Mucosa of descending colon (tissue), 3 donors: ENCODE measurements at places on chromosomes 7 and 10. TPM values are rescaled to one million over a fixed set of nuclear protein-coding genes. Genes with fewer than 3 reads are reported as not detected.

- no peak for DNase-seq
These were observed 36.1 kb upstream of the BET1 start for GRCh38 chr7:94040254-94040653.

Gene CPA5
- not detected for total RNA-seq

DNA sequence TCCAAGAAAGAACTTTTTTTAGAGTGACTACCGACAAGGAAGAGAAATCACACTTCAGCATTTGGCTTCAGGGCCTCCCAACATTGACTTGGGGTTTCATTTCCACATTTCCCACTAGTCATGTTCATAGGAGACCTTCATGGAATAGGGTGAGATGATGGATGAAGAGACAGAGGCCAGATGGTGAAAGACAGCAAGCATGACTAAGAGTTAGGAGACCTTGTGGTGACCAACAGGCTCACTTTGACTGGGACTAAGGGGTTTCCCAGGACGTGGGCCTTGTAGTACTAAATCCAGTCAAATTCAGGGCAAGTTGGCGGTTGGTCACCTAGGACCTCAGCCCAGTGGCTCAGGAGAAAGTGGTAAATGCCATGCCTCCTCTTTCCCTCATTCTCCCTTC lies 3.0 kb upstream of the GIMAP5 start:
- no peak for DNase-seq

DNA sequence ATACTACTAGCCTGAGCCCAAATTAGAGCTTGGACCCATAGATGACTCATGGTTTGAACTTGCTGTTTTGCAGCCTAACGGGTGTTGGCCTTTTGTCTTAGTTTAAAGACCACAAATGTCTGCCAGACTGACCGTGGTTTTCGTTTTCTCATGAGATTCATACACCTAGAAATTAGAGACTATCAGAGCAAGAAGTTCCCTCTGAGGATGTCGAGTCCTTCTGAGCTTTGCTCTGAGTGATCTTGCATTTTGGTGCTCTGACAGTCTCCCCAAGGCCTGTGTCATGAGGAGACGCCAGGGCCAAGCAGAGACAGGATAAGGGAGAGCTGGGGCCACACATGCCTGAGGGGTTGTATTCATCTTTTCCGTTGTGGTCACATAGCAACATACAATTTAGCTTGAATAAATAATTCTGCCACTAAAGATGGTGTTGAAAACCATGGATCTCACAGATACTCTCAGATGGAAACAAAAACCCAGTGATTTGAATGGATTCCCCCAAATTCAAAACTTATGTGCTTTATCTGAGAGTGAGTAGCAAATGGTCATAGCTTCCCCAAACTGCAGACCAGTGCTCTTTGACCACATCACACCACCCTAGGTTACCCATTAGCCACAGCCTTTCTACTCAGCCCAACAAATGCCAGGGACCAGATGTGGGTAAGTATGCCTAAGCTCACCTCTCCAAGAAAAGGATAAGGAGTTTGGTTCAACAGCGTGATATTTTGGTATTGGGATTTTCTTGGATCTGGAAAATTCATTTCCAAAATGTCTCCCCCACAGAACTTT lies 762.0 kb upstream of the IGFBP3 start:
- no peak for DNase-seq

DNA sequence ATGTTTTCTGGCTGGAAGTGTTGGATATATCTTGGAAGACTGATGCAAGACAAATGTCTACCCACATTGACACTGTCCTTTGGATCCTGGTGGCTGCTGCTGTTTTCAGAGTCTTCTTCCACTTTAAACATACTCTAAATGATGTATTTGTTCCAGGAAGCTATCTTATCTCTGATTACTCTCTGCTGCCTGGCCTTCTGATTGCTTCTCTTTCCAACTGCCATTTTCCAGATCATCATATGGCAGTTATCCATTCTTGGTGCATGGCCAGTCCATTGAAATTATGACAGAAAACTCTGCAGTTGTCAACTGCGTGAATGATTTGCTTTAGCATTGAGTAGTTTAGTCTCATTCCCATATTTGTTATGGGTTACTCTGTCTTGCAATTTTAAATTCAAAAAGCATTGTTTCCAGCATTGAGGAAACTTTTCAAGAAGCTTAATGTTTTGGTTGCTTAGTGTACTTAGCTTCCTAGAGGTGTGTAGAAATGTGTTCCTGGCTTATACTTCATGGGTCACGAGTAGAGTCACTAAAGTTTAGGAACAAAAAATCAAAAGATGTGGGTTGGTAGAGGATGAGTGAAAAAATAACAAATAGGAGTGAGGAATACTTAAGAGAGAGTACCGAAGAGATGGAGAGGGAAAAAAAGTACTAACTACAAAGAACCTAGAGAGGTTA lies 268.3 kb upstream of the MTPN start:
- DNase-seq: no peak

DNA sequence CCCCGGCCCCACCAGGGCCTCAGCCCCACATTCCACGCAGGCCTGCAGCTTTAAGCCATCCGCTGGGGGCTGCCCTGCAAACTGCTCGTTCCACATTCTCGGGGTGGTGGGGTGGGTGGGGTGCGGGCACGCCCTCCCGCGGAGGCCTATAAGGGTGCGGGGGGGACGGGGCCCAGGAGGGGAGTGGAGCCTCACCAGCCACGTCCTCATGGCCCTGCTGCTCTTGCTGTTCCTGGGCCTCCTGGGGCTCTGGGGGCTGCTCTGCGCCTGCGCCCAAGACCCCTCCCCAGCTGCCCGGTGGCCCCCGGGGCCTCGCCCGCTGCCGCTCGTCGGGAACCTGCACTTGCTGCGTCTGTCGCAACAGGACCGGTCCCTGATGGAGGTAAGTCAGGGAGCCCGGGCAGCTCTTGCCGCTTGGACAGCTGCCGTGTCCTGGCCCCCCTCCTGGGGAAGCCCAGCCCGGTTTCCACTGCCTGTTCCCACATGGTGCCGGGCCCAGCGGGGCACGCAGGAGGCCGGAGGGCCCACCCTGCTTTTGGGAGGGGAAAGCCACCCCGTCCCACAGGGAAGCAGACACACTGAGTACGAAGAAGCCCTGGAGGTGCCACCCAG lies at the start of gene CYP2W1:
Gene CYP2W1, plus strand, starts transcription at position 178 of the 612 bp plus-strand sequence. Its CDS starts 31 bp downstream, at position 209.
- no peak for DNase-seq

DNA sequence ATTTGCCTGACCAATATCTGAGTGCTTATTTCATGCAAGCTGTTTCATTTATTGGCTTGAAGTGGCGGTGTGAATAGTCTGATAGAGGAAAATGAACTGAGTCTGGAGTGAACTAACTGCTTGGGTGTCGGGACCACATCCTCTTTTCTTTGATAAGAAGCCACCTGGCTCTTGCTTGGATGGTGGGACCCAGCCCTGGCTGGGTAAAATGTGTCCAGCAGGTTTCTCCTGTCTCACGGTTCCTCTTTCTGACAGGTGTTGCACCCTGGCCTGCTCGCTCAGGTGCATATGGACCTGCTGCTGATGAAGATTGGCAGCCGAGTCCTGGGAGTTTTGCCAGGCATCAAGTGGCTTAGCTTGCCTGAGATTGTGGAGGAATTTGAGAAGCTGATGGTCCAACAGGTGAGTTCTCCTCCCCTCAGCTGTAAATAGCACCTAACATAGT lies 1.6 kb downstream of the ADCK2 start:
- DNase-seq: peak; percentile 65

- no peak for DNase-seq
These were observed 52.0 kb downstream of the FAS start for GRCh38 chr10:89042562-89042961.

GRCh38 chr10:23338886-23339285 lies 5.7 kb downstream of the C10orf67 start:
- no peak for DNase-seq

- DNase-seq: no peak
These were observed 26.2 kb upstream of the PRPF18 start for GRCh38 chr10:13560597-13560996.

DNA sequence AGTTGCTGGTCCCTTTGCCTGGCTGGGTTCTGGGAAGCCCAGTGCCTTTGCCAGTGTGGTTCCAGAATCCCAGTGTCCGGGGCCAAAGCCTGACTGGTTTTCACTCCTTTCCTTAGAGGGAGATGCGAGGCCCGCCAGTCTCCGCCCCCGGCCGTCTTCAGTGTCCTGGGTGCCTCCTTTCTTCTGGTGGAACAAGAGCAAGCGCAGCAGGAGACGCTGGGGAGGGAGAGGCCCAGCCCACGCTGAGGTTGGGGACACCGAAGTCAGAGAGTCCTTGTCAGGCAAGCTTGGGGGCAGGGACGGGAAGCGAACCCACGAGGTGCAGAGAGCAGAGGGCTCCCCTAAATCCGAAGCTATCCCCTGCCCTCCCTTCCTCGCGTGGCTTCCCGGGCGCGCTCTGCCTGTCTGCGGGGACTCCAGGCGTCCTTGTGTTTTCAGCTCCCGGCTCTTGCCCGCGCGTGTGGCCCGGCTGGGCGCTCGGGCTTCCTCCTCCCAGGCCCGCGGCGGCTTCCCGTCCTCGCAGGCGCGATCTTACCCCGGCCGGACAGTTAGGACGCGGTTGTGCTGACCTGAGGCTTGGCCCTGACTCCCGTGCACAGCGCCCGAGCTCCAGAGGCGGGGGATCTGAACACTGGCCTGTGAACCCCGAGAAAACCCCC lies 60.6 kb upstream of the UBE3C start:
- DNase-seq: no peak

DNA sequence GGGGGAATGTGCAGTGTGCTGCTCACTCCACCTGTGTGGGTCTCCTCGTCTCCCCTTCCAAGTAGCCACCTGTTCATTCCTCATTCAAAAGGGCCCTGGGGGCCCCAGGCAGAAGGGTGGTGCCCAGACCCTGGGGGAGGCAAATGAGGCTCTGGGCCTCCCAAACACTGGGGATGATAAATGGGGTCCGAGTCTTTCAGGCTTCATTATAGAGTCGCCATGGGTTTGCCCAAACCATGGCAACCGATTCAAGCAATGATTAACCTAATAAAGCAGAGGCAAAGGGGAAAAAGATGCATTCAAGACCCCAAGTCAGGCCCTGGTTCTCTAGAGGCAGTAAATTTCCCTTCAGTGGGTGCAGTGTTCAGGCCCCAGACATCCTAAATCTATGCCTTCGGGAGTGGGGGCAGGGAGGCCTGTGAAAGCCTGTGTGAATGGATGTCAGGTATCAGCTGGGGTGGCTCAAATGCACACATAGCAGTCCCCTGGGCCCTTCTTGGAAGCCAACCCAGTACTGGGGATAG lies 10.4 kb downstream of the NEUROG3 start:
- no peak for DNase-seq

- peak; percentile 43 for DNase-seq
These were observed 45.8 kb upstream of the WIPI2 start for GRCh38 chr7:5143935-5144903.

DNA sequence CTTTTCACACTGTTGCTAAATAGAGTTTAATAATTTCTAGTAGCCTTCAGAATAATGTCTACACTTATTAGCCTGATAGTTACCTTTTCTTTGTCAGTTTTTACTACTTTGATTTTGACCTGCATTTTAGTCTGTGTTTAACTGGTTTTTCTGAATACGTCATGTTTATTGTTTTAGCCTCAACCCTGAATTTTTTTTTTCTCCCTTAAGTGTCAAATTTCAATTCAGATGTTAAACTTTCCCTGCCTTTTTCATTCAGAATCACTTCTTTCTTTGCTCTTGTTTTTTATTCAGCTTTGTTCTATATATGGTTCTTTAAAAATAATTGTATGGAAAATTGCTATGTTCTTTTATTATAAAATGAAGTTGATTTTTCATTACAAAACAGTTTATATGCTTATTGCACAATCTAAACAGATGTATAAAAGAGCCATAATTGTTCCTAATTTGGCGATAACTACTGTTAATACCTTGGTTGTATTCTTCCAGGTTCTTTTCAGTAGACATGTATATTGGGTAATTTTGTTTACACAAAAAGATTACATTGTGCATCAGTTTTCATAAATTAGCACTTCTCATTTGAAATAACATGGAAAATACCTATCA lies 159.7 kb downstream of the ADK start:
- no peak for DNase-seq

Gene CBX3
- total RNA-seq: 81.4 TPM

Gene RPEL1
- total RNA-seq: not detected
